ENCODE measurements at places on chromosomes 11 and 22.

DNA sequence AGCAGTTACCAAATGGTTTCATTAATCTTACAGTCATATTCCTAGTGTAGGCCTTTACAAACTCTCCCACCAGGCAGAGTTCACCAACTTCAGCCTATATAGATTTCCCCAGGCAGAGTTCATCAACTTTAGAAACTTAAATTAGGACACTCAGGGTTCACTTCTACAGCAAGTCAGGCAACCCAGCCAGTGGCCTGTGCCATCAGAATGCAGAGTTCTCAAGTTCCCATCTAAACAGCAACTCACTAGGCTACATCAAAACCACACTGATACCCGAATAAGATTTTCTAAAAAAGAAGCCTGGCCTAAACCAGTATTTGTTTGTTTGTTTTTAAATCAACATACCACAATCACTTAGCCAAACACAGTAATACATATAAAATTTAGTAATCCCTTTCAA lies 33.7 kb downstream of the PICALM start:
- peak; percentile 47 for DNase-seq

DNA sequence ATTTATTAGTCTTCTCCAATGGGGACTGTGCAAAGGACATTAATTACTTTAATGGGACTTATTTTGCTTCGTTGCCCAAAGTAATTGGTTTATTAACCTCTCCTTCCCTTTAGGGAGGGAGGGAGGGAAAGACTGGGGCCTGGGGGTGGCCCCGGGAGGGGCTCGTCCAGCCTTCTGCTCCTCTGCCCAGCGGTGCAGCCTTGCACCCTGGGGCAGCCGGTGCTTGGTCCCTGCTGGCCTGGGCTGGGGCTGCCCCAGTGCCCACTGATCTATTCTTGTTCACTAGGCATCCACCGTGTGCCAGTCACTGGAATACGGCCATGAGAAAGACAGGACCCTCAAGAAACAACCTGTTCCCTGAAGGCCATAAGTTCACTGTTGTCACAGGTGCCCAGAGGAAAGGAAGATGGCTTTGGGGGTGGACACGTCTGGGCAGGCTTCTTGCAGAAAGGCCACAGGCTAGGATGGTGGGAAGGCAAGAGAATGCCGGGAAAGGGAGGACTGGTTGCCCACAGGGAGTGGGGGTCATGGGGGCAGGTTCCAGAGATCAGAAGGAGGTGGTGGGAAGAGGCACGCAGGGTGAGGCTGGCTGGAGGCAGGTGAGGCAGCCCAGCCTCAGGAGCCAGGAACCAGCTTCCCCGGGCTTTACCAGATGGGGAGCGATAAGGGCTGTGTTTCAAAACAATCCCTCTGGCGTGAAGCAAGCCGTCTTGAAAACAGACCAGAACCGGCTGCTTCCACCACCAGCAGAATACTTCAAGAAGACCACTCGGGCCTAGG lies 47.6 kb upstream of the KCNQ1OT1 start:
- DNase-seq = no peak

DNA sequence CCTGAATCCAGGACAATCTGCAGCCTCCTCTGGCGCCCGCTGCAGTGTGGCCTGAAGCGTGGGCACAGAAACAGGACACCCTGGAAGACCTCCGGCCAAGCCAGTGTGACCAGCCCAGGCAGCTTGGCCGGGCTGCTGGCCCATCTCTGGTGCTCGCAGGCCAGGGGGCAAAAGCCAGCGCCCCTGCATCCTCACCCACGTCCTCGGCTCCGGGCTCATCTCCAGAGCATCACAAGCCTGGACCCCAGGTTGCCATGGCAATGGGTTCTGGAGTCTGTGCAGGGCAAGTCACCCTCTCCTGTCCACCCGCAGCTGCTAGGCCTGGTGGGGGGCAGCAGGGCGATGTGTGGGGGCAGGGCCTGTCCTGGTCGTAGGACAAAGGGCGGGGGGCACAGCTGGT lies 9.3 kb upstream of the PDGFB start:
- no peak for DNase-seq

- no peak for DNase-seq
Observed at GRCh38 chr11:88169881-88170280, 5.4 kb downstream of the RAB38 start.

- DNase-seq = peak; percentile 91
Observed at GRCh38 chr11:132054822-132055221, 684.4 kb downstream of the NTM start.

DNA sequence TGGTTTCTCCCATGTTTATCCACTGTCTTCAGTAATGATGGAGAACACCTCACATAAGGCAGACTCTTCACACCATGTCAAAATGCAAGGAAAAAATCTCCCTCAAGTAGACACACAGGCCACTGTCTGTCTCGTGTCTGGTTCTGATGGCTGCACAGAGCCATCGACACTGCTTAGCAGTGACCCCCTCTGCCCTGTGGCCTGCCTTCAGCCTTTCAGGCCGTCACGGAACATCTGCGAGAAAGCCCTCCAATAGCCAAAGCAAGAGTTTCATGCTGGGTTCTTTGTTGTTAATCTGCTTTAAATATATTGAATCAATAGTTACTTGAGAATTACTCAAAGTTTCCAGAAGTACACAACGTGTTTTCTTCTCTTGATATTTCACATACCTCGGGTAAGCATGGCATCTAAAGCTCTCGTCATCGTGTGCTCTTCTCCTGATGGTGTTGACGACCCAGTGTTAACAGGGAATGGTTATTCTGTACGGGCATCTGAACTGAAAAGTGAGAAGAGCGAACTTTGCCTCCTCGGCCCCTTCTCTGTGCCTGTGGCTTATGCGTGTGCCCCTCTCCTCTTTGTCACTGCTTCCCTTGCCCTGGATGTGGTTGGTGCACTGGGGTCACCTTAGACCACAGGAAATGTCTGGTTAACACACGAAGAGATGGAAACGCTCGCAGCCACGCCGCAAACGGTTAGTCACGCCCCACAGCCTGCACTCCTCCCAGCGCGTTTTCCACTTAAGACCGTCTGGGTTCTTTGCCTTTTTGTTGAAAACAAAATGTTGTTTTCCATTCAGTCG lies 33.4 kb upstream of the CTTN start:
- no peak for DNase-seq

DNA sequence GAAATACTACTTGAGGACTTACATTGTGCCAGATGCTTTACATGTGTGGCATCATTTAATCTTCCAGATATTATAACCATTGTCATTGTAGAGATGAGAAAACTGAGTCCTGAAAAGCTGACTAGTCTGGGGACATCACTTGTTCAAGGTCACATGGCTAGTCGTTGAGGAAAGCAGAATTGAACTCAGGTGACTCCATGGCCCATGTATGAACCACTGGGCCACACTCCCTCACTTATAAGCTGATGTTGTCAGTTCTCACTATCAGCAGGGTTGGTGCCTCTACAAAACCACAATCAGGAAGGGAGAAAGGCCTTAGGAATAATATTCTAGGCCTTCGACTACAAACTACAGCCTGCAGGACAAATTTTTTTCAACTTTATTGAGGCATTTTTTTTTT lies 26.1 kb upstream of the ADA2 start:
- no peak for DNase-seq

- no peak for DNase-seq
Observed at GRCh38 chr11:27470166-27470565, 2.4 kb downstream of the LGR4 start.

- no peak for DNase-seq
Observed at GRCh38 chr11:128513915-128514681, 73.3 kb downstream of the ETS1 start.

DNA sequence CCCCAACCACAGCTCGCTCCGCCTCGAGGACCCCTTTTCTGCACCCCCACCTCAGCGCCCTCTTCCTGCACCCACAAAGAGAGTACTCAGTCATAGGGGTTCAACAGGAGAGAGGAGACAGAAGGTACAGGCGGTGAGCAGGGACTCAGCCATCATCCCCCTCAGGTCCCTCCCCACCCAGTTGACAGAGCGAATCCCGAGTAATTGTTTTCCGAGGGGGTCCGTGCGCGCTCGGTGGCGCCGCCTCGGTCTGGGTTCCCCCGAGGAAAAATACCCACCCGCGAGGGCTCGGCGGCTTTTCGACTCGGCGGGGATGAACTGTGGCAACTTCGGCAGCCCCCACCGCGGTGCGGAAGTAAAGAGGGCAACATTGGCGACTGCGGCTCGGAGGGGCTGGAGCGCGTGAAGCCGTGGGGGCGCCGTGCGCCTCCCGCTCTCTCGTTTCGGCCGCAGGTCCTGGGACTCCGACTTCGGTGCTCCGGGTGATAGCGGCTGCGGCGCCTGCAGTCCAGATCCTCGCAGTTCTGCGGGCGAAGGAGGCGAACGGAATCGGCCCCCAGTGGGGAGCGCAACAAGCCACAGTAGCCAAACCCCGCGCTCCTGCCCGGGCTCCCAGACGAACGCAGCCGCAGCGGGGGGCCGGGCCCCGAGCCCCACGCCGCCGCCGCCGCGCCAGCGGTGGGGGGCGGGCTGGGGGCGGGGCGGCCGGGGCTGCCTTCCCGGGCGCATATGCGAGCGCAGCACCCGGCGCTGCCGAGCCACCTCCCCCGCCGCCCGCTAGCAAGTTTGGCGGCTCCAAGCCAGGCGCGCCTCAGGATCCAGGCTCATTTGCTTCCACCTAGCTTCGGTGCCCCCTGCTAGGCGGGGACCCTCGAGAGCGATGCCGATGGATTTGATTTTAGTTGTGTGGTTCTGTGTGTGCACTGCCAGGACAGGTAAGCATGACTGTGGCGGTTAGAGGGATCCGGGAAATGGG lies at the start of gene NELL1:
Gene NELL1 (plus strand): TSS at position 743 of the 976 bp plus-strand sequence.
- no peak for DNase-seq

DNA sequence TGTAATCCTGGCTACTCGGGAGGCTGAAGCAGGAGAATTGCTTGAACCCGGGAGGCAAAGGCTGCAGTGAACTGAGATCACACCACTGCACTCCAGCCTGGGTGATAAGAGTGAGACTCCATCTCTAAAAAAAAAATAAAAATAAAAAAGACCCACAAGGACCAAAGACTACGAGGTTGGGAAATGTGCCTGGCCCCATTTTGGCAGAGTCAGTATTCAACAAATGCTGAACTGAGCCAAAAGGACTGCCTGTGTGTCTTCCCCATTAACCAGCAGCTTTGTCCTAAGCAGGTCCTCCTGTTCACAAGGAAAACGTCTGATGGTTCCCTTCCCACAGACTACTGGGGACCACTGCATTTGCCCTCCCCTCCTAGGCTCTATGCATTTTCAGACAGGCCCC lies 27.6 kb downstream of the ADORA2A start:
- no peak for DNase-seq

- DNase-seq = peak; percentile 68
Observed at GRCh38 chr11:29018631-29019030, 910.4 kb downstream of the METTL15 start.

DNA sequence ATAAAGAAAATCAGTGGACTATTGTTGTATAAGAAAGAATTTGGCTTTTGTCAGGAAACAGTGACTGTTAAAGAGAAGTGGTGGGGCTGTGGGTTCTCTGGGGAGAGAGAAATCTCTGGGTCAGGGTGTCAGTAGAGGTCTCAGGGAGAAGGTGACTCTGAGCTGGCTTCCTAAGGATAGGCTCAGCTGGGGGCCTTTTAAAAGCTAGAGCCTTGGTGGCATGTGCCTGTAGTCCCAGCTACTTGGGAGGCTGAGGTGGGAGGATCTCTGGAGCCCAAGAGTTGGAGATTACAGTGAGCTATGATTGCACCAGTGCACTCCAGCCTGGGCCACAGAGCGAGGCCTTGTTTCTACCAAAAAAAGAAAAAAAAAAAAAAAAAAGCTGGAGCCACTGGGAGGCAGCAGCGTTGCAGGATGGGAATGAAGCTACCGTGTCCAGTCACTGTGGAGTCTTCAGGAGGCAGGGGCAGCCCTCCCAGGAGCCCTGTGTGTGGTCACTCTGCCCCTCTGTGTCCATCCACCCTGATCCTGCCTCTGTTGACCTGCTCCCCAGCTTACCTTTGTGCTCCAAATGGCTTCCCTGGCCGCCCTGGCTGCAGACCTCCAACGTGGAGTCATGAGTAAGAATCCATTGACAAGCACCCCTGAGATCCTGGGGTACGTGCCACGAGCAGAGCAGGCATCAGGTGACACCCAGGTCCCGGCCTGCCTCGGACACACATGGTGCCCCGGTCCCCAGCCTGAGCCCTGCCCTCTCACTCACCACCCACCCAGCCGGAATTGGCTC lies 5.4 kb upstream of the MIF start:
- DNase-seq = peak; percentile 33

DNA sequence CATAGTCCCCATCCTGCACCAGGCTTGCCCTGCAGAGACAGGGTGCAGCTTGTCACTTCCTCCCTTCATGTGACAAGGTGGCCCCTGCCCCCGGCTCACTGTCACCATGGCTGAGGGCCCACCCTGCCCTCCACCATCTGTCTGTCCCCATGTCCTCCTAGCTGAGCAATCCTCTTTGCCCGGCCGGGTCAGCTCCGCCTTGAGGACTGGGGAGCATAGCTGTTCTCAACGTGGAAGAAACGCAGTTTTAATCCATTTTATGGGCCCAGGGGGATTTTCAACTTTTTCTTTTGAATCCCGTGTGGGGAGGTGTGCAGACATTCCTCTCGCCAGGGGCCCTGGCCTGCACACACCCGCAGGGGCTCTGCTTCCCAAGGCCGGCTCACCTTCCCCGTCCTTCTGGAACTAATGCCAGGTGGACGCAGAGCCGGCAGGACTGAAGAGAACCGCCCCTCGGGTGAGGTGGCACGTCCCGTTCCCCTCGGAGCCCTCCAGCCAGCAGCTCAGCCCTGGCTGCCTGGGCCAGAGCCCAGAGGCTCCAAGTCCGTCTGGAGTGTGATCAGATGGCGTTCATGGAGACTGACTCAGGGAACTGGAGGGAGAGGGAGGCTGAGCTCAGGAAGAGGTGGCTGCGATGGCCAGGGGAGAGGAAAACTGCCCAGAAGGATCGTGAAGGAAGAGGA lies 1108.7 kb downstream of the BRD1 start:
- DNase-seq = no peak
